PC-9 (cell line): ENCODE measurements at places on chromosomes 2 and 18.

GRCh38 chr2:204870053-204870452, 324.8 kb downstream of the PARD3B start:
- no peak for DNase-seq

DNA sequence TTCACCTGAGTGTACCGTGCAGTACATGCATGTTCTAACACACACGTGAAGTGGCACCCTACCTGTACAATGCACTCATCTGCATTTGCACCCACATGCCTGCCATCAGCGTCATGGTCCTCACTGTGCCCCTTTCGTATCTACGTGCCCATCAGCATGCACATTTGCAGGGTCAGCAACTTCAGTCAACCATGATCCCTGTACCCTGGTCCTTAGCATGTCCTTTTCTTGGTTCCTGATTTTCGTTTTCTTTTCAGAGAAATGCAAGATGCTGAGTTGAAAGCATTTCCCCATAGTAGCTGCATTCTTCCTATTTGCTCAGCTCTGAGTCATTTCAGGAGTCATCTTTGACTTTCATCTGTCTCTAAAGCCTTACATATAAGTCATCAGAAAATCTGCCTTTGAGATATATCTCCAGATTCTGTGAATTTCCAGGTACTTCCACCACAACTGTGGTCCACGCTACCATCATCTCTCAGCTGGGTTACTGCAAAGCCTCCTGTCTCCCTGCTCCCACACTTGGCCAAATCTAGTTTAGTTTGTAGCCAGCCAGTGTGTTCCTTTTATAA, 14.7 kb upstream of the PUM2 start:
- no peak for DNase-seq

GRCh38 chr2:45253151-45253550, 243.9 kb upstream of the SIX2 start:
- DNase-seq = no peak

DNA sequence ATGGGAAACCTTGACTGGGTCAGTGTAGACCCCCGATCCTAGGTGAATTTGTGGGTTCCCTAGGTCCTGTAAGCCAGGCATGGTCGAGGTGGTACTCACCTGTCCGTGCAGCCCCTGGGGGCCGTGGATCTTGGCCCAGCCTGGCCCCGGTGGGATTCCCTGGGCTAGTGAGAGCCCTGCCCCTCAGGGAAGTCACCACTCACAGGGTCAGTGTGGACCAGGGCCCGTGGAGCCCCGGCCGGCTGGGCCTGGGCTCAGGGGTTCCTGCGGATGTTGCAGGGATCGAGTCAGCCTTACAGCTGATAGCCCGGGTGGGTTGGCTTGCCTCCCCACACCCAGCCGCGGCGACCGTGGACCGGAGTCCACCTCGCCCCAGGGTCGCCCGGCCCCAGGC, 528 bp downstream of the ATG9A start:
- DNase-seq = no peak

- DNase-seq = no peak
Observed at GRCh38 chr2:119397196-119397595, 30.4 kb downstream of the DBI start.

GRCh38 chr2:17710547-17711248, 42.9 kb downstream of the SMC6 start:
- DNase-seq = no peak

GRCh38 chr2:128727914-128728313, 409.2 kb upstream of the HS6ST1 start:
- peak; percentile 74 for DNase-seq

GRCh38 chr2:20149703-20150030, 75.3 kb downstream of the SDC1 start:
- no peak for DNase-seq

DNA sequence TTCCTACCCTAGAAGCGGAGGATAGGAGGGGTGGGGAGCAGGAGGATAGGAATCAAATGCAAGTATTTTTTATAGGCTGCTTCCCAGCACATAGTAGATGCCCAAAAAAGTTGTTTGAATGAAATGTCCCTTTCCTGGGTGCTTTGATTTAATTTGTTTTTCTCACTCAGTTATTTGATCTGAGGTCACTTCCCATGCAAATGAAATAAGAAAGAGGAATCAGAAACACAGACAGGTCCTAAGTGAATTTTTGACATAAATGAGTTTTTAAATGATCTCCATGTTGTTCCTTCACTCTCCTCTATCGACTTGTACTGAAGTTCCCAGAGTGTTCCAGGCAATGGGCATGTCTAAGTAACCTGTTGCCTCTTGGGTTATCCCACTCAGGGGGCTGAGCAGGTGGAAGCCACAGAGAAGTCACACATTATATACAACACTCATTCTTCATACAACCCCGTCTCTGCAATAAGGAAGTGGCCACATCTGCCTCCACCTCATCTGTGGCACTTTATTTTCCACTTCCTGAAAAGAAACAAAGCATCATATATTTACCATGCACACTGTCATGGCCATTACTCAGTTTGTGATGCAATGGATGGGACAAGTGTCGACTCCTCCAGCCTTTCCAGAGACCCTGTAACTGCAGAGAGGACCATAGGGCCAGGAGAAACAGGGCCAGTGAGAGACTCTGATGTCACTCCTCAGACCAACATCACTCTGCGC, 81.9 kb upstream of the ZNF397 start:
- no peak for DNase-seq

GRCh38 chr2:136032192-136032591, 46.8 kb upstream of the DARS1 start:
- no peak for DNase-seq

DNA sequence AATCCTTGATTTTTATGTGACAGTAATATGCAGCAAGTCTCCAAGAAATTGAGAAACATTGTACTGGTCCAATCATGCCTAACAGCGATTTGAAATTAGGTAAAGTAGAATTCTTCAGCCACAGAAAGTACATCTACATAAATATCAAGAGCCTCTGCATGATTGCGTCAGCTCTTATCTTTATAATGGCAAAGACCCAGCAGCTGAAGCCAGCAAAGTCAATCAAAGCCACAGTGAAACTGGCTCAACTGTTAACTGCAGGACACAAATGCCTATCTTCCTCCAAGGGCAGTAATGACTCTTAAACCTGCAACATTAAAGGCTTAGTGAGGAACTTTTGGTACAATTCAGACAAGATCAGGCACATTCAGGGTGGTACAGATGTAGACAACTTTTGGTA, 102.5 kb downstream of the BARD1 start:
- no peak for DNase-seq
